WERI-Rb-1 (cell line): ENCODE measurements at places on chromosomes 5 and 9.

- DNase-seq, result no peak
Observed at GRCh38 chr9:20200581-20200980, 411.7 kb upstream of the SLC24A2 start.

- DNase-seq, result peak; percentile 18
Observed at GRCh38 chr5:151509231-151509630, 61.8 kb downstream of the SLC36A1 start.

GRCh38 chr9:108517651-108518365 is 338.0 kb downstream of the ACTL7B start:
- no peak for DNase-seq

GRCh38 chr5:110916381-110917049 is 155.0 kb upstream of the TSLP start:
- peak; percentile 58 for DNase-seq

DNA sequence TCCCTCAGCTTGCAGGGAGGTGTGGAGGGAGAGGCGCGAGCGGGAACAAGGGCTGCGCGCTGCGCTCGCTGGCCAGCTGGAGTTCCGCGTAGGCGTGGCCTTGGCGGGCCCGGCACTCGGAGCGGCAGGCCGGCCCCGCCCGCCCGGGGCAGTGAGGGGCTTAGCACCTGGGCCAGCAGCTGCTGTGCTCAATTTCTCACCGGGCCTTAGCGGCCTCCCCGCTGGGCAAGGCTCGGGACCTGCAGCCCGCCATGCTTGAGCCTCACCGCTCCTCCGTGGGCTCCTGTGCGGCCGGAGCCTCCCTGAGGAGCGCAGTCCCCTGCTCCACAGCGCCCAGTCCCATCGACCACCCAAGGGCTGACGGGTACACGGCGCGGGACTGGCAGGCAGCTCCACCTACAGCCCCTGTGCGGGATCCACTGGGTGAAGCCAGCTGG is 1516.4 kb downstream of the EFNA5 start:
- no peak for DNase-seq

DNA sequence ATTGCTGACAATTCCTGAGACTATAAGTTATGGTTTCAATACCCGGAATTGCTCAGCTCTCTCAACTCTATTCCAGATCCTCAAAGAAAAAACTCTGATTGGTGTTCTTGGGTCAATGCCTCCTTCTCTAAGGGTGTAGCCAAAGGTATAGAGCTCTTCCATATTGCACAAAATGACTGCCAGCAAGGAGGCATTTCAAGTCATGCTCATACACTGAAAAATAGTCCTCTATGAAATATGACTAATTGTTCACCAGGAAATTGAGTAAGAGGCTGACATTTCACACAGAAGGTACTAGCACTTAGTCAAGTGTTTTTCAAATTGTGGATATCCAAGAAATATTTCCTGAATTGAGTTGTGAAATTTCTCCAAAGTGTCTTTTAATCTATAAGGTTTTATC is 111.1 kb upstream of the KLF9 start:
- no peak for DNase-seq

DNA sequence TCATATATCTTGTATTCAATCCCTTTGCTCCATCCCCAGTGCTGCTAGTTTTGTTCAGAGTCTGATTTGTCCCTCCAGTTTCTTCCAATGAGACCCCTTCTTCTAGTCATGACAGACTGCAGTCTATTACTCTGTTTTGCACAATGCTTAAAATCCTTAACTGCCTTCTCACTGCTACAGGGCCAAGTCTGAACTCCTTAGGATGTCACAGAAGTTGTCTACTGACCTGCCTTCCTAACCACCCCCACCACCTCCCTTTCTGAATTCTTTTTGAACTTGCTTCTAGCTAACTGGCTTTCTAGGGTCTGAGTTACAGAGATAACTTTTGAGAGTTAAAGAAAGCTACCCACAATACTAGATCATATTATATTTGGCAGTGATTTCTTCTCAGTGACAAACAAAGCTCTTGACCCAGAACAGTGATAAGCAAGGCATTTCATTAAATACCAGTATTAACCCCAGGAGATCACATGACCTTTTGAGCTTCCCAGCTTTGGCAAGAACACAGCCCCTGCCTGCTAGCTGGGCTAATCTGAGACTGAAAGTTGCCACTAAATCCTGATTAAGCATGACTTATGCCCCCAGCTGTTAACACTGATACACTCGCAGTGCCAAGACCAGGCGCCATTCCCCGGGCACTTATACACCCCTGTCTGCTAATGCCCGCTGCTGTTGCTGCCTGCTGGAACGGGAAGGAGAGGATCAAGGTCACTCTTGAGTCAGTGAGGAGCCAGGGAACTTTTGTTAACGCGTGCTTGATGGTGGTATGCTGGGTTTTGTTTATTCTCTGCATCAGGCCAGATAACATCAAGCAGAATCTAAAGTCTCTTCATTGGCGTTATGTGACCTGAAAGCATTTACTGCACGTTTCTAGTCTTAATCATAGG is 36.4 kb upstream of the ADAMTSL1 start:
- peak; percentile 80 for DNase-seq
